Activated CD4-positive, CD25-positive, alpha-beta regulatory T cell treated with anti-CD3 and anti-CD28 coated beads, Interleukin-2, amount 50 U/mL, for 16 hours (primary cell): ENCODE measurements at places on chromosomes 5 and 9.

DNA sequence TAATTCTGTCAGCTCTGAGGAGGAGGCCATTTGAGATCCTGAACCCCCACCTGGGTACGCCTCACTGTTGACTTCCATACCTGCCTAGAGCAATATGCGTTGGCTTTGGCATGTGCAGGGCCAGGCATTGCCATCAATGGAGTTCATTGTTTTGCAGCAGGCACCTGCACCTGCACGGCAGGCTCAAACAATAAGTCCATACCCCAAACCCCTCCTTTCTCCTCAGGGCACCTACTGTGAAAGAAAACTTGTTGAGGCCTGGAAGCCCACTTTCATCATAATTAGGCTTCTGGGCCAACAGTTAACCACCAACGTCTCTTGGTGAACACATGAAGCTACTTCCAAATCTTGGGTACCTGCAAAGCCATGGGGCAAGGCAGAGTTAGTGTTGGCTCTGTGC is 238.7 kb downstream of the NFIB start:
- DNase-seq, result no peak

GRCh38 chr9:116288658-116289057 is 135.1 kb downstream of the PAPPA start:
- DNase-seq, result no peak

GRCh38 chr9:103804077-103804735 is 289.9 kb upstream of the SMC2 start:
- no peak for DNase-seq

DNA sequence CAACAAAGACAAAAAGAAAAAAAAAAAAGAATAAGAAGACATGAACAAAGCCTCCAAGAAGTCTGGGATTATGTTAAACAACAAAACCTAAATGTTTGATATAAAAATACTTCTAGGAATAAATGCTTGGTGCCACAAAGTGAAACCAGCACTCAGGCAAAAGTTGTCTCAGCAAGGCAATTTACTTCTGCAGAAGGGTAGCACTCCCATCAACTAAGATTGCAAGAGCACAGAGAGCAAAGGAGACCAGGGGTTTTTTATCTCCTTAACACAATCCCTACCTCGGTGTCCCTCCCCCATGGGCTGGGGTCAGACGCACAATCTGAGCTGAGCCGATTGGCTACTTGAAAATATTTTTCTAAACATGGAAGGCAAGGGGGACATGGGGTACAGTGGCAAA is 381.3 kb upstream of the SLC24A2 start:
- DNase-seq, result no peak

- no peak for DNase-seq
These were observed 270.2 kb downstream of the PSAT1 start for GRCh38 chr9:78566948-78567675.

- no peak for DNase-seq
These were observed 89.9 kb downstream of the NLN start for GRCh38 chr5:65811885-65812284.

GRCh38 chr9:81964218-81965171 is 21.2 kb downstream of the SPATA31D3 start:
- no peak for DNase-seq

DNA sequence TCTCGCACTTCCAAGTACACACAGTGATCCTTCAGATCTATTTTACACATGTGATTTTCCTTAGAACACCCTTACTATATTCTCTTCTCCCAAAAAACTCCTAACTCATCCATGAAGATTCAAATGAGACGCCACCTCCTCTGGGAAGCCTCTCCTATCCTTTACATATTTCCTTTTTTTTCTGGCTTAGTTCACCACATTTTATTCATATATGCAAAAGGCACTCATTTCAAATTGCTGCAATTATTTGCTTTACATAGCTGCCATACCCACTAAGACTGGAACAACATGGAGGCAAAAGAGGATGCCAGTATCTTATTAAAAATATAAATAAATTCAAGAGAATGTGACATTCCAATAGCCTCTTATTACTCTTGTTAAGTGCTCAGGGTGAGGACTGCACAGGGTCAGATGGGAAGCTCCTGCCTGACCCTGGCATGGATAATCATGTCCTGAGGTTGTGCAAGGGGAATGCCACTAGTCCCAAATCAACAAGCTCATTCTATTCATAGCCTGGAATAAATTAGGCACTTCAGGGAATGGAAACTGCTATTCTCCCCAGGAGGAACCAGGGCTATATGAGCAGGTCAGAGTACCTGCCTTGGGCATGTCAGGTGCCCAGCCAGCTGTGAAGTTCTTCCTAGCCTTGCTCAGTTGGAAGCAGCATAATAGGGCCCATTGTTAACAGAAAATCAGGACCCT is 262.9 kb downstream of the FBXL17 start:
- DNase-seq, result no peak

DNA sequence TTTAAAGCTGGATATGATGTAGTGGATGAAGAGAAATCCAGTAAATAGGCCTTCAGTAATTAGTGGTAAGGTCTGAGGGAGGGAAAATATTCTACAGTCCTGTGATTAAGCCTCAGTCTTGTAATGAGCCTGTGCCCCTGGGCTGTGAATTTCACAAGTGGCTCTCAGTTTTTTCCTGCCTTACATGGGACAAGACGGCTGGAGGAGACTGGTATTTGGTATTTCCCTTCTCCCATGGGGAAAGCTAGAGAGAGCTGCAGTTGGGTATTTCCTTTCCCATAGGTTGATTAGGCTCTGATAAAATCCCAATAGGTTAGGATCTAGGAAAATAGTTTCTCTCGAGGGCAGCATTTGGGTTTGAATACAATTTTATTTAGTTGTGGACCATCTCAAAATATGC is 62.2 kb upstream of the GNA14 start:
- DNase-seq, result no peak

GRCh38 chr5:102666164-102666946 is 88.8 kb upstream of the PAM start:
- DNase-seq, result no peak
